ENCODE measurements at places on chromosomes 6 and 20.

GRCh38 chr6:149212892-149213801, 104.4 kb upstream of the TAB2 start:
- no peak for DNase-seq

DNA sequence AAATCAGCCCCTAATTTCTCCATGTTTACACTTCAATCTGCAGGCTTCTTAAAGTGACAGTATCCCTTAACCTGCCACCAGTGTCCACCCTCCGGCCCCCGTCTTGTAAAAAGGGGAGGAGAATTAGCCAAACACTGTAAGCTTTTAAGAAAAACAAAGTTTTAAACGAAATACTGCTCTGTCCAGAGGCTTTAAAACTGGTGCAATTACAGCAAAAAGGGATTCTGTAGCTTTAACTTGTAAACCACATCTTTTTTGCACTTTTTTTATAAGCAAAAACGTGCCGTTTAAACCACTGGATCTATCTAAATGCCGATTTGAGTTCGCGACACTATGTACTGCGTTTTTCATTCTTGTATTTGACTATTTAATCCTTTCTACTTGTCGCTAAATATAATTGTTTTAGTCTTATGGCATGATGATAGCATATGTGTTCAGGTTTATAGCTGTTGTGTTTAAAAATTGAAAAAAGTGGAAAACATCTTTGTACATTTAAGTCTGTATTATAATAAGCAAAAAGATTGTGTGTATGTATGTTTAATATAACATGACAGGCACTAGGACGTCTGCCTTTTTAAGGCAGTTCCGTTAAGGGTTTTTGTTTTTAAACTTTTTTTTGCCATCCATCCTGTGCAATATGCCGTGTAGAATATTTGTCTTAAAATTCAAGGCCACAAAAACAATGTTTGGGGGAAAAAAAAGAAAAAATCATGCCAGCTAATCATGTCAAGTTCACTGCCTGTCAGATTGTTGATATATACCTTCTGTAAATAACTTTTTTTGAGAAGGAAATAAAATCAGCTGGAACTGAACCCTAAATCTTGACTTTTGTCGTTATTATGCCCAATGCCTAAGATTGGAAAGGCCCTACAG, 4.5 kb downstream of the SOX4 start:
- peak; percentile 35 for DNase-seq

GRCh38 chr6:160042014-160042773, 73.3 kb downstream of the IGF2R start:
- no peak for DNase-seq

- DNase-seq, result no peak
Measured at GRCh38 chr6:107215334-107215733, 100.0 kb upstream of the BEND3 start.

- no peak for DNase-seq
Measured at GRCh38 chr6:50815436-50816114, 3.1 kb upstream of the TFAP2B start.

GRCh38 chr6:112879920-112880413, 532.8 kb downstream of the RFPL4B start:
- no peak for DNase-seq

DNA sequence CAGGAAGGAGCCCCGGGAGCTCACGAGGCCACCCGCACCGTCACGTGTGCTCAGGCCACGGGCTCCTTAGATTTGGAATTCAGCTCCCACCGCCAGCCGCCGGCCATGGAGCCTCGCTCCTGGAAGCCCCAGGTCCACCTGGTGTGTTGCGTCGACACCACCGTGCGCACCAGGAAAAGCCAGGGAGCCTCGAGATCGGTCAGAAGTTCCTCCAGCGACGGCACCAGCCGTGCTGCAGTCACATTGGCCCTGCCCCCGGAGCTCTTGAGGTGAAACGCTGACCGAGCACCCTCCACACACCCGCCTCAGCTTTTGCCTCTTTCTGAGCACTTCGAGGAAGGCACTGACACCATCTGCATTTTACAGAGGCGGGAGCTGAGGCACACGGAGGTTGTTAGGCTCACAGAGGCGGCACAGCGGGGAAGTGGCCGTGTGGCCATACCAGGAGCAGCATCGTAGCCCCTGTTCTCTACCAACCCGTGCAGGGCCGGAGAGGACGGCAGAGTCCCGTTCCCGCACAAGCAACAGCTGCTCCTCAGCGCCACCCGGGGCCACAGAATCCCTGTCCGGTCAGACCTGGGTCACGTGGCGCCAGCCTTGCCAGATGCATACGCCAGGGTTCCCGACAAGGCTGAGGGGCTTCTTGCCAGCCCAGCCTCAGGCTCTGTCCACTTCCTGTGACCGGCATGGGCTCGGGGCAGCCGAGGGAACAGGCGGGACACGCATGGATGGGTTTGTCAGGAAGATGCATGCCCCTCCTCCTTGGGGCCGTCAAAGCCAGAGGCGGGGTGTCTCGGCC, 7.6 kb downstream of the NKAIN4 start:
- DNase-seq, result peak; percentile 46

DNA sequence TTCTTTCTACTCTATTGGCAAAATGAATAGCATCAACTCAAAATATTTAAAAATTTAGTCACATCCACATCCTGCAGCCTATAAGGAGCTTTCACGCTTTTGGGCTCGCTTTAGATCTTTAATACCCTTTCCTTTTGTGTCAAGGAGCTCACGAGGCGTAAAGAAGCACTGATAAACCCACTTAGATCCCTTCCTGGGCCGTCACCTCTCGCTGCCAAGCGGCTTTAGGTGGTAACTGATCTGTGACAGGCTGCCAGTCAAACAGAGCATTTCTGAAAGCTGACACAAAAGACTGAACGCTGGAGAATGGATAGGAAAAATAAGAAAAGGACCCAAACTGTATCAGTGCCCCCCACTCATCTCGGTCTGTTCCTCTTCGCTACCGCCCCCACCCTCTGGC, 385.7 kb upstream of the MMS22L start:
- DNase-seq, result no peak

DNA sequence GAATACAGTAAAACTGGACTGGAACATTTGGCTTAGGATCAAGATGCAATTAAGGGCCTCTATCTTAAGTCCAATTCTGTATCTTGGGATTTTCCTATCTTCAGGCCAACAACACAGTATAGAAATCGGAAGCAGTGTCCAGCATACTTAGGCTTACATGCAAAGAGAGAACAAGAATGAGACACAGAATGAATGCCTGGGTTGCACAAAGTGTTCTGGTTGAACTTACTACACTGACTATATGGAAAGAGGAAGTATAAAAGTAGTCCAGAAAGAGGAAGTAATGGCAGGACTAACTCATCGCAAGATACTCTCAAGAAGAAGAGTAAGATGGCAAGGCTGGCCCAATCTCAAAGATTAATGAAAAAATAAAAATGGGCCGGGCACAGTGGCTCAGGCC, 87.6 kb downstream of the BTBD9 start:
- DNase-seq, result no peak

GRCh38 chr6:77451466-77451865, 11.8 kb downstream of the HTR1B start:
- DNase-seq, result no peak

DNA sequence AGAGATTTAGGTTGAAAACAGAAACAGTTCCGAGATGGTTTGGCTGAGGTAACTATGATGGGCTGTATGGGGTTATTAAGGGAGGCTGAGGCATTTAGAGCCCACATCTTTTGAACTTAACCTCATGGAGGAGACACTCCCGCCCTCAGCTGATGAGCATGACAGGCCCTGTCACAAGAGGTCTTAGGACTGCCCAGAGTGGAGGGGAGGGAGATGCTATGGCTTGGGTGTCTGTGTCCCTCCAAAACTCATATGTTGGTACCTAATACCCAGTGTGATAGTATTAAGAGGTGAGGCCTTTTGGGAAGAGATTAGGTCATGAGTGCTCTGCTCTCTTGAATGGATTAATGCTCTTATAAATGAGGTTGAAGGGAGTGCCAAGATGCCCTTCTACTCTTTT, 126.6 kb downstream of the CDC5L start:
- DNase-seq, result no peak

DNA sequence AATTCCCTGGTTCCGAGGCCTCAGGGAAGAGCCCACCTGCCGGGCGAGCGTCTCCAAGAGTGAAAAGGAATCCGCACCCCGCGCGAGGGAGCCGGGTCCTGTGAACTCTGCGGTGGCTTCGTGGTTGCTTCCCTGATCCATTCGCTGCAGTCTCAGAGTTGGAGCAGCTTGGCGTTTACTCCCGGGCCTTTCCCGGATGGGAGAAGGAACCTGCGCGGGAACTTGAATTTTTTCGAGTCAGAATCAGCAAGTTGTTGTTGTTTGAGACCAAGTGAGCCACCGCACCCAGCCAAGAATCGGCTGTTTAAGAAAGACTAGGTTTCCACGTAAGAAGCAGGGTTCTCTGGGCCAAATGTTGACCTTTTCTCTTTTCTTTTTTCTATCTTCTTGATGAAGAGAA, 12.9 kb downstream of the PRSS16 start:
- DNase-seq, result no peak

GRCh38 chr6:153013438-153013837, 10.9 kb upstream of the MTRF1L start:
- DNase-seq, result no peak

- peak; percentile 33 for DNase-seq
Measured at GRCh38 chr6:38671885-38672467, 31.0 kb downstream of the GLO1 start.

GRCh38 chr20:51272401-51272800, 249.5 kb upstream of the KCNG1 start:
- DNase-seq, result no peak

GRCh38 chr6:105442369-105442768, 39.5 kb upstream of the PREP start:
- no peak for DNase-seq

DNA sequence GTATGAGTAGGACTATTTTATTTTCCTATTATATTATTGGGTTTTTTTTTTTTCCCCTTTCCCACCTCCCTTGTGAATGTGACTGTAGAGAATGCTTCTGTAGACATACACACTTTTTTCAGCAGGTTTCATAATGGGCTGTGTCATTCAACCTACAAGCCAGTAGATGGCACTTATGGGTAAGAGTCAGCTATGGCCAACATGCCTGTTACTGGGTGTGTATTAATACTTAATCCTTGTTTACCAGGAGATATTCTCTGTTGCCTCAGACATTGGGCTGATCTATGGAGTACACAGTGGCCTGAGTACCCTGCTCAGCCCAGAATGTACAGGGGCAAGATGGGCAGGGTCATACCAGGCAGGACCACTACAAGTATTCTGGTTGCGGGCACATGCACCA, 382.5 kb downstream of the EPHA7 start:
- DNase-seq, result peak; percentile 10

DNA sequence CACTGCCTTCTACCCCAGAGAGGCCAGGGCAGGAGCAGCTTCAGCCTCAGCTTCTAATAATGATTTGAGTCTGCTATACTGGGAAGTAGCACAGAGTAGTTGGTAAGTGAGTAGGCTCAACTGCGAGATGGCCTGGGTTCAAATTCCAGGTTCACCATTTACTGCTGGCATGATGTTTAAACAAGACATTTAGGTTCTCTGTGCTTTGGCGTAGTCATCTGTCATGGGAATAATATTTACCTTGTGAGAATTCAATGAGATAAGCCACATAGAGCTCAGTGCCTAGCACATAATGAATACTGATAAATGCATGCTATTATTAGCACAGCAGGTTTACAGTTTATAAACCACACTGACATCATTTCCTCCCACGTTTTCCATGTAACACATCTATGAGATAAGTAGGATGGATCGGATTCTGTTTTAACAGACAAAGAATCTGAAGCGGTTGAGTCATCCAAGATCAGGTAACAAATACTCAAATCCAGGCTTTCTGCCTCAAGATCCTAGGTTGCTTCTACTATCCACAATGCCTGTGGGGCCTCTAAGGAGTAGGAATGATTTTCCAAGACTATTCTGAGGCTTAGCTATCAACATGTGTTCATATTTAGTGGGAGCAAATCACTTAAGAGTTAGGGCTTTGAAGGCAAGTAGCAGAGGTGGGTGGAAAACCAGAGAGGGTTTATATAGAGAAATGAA, 72.9 kb upstream of the DTNBP1 start:
- DNase-seq, result peak; percentile 98

DNA sequence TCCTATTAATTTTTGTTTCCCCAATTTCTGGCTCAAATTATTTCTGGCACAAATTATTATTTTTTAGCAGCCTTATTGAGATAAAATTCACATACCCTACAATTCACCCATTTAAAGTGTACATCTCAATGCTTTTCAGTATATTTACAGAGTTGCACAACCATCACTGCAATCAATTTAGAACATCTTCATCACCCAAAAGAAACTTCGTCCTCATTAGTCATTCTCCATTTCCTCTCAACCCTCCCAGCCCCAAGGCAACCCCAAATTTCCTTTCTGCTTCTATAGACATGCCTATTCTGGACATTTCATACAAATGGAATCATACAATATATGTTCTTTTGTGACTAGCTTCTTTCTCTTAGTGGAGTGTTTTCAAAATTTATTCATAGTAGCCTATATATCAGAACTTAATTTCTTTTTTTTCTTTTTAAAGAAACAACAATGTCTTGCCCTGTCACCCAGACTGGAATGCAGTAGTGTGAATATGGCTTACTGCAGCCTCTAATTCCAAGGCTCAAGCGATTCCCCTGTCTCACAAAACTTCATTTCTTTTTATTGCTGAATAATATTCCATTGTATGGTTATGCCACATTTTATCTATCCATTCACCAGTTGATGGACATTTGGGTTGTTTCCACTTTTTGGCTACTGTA, 84.5 kb downstream of the DNAH8 start:
- DNase-seq, result no peak

DNA sequence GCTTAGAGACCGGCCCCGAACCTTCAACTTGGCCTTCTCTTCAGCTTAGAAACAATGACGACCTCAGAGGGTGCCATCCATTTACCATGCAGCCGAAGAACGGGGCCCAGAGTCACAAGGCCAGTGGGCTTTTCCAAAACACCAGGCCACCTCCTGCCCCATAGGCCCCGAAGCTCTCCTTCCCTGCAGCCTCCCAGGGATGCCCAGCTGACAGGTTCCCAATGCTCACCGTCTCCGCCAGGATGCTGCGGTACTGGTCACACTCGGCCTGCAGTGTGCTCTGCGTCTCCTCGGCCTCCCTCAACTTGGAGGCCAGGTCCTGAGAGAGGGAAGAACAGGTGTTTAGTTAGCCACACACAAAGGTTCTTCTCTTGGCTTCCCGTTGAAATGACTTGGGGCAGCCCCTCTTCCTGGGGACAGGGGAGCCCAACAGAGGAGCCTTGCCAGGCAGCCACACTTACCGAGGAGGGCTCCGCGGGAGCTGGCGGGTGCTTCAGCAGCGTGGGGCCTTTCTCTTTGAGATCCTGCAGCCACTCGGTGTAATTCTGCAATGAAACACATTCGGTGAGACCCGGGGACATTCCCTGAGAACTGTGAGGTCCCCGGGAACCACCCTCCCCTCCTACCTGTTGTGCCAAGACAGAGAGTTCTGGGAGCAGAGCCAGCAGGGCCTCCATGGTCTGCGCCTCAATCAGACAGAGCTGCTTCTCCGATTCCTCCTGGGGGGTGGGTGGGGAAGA, 51.5 kb downstream of the DSTN start:
- no peak for DNase-seq

DNA sequence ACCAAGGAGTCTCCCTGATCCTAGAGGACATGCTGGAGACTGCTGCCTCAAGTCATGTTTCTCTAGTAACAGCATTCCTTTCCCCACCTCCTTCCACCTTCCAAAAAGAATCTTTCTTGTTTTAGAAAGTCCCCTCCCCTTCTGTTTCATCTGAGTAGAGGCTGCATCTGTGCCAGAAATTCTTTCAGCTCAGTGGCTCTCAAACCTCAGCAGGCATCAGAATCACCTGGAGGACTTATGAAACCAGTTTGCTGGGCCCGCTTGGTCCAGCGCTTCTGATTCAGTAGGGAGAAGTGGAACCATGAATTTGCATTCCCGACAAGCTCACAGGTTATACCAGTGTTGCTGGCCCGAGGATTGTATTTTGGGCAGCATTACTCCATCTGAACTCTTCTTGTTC, 55.1 kb downstream of the TMEM200A start:
- DNase-seq, result no peak

GRCh38 chr6:72757926-72758325, 136.1 kb downstream of the KCNQ5 start:
- DNase-seq, result no peak

All from NCI-H2029 (cell line).